ENCODE measurements at places on chromosomes 5 and 9. TPM values are rescaled to one million over a fixed set of nuclear protein-coding genes. Genes with fewer than 3 reads are reported as not detected.

Gene DDX4
- total RNA-seq: not detected

Gene IFNB1
- total RNA-seq: not detected

Gene CFAP157
- not detected for total RNA-seq

Gene ST8SIA4
- total RNA-seq: 53.5 TPM

Gene FANCG
- 95.4 TPM for total RNA-seq

Gene TSLP
- 0.40 TPM for total RNA-seq

Gene ETF1
- 239 TPM for total RNA-seq

Gene SPATA31E1
- total RNA-seq: not detected

Gene NR5A1
- total RNA-seq: not detected

Gene ZNF366
- not detected for total RNA-seq

Gene EGFLAM
- total RNA-seq: not detected

Gene EQTN
- not detected for total RNA-seq

Gene ARHGEF39
- 10.7 TPM for total RNA-seq

Gene TAF11L5
- total RNA-seq: not detected

Gene LCN15
- total RNA-seq: not detected

Gene HAVCR1
- 0.61 TPM for total RNA-seq

Gene RASGRF2
- 11.1 TPM for total RNA-seq

Gene SPATA9
- total RNA-seq: not detected

Gene SLC25A46
- 46.4 TPM for total RNA-seq

DNA sequence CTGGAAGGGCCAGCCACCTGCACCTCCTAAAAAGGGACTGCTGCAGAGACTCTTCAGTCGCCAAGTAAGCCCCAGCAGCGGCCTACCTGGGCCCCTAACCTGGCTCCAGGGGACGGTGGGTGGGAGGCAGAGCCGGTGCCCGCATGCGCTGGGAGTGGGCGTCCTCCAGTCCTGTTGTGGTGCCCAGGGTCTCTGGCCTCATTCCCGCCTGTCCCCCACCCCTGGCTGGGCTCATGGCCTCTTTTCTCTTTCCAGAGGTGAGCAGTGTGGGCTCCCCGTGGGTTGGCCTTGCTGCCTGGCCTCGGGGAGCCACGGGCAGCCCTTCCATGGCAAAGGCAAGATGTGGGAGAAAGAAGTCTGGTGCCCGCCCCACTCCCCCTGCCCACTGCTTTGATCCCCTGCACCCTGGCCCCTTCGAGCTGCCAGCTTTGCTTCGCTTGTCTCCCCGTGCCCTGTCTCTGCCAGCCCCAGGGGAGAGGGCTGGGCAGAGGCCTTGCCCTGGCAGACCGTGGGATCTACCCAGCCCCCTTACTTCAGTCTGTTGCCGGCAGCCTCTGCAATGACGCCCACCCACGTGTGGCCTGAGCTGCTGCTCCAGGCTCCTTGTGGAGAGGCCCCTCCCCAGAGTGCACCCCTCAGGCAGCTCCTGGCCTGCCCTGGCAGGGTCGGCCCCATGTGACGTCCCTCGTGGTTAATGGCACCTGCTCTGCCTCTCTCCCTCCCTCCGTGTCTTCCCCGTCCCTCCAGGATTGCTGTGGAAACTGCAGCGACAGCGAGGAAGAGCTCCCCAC is 5.4 kb upstream of the PRR7 start:
- DNase-seq: no peak

DNA sequence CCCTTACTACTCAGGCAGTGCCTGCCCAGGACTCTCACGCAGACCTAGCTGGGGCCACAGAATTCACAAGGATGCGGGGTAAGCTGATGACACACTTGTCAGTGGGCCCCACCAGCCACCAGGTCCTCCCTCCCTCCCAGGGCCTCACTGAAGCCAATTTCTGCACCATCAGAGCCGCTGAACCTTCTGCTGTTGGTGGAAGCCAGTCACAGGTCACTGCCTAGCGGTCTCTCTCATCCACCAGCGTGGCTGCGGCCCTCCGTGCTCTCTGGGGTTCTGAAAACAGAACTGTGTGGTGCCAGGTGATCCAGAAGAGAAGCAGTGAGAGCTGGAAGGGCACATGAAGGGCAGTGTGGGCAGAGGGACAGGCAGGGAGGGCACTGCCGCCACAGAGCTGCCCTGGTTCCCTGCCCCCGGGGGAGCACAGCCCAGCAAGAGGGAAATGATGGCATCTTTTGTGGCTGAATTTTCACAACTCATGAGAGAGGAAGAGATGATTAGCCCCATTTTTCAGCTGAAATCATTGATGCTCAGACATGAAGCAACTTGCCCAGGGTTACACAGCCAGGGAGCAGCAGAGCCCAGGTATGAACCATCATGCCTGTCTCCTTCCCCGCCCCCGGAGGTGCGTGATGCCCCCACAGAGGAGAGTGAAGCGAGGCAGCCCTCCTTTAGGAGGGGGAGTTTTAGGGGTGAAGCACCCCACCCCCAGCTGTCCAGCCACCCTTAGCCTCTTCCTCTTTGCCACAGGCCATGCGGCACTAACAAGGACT is 41.4 kb upstream of the CPLX2 start:
- DNase-seq: no peak

DNA sequence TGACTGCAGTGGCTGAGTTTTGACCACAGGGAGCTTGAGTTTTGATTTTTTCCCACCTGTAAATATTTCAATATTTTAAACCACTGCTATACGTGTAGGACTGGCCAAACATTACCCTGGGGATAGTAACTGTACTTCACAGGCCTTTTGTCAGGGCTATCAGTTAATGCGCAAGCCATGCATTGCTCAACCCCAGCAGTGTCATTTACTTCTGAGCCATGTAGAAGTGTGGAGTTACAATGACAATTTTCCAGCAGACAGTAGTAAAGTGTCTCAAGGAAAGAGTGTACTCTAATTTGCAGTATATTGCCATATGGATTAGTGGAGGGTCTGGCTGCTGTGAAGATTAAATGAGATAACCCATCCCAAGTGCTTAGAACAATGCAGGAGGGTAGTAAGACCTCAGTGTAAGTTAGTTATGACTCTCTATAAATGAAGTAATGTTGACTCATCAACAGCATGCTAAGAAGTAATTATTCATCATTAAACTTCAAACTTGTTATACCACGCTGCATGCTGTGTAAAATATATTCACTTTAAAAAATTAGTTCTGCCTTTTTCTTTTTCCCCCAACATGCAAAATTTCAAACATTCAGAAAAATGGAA is 489.2 kb downstream of the KDM4C start:
- no peak for DNase-seq

- no peak for DNase-seq
These were observed 108.7 kb downstream of the MAST4 start for GRCh38 chr5:66704790-66705425.

- no peak for DNase-seq
These were observed 56.1 kb downstream of the WDR70 start for GRCh38 chr5:37435261-37435660.

DNA sequence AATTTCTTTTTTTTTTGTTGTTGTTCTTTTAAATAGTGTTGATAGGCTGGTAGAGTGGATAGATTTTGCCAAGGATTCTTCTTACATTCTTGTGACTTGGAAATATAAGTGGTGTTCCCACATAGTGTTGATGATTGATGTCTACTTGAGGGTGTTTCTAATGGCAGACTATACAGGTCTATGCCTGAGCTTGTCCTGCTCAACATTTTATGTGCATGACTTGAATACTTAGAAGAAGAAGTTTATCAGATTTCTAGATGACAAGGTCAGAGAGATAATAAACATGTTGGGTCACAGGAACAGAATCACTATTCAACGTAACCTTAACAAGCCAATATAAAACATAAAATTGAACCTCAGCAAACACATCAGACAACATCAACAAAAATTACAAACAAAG is 24.2 kb downstream of the XRCC4 start:
- DNase-seq: no peak

DNA sequence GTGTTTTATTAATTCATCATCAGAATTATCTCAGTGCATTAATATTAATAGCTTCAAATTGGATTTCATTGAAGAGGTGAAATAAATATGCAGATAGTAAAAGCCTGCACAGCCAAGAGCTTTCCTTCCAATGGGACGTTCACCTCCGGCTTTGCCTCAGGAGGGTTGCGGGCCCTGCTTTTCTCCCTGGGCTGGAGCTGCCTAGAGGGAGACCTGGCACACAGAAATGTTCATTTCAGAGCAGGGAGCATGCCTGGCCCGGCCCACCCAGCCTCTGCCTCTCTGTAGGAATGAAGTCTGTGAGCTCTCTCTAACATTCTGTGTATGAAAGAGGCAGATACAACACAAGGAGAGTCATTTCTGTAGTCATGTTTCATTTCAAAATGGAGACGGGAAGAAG is 100.4 kb upstream of the IRX2 start:
- no peak for DNase-seq

DNA sequence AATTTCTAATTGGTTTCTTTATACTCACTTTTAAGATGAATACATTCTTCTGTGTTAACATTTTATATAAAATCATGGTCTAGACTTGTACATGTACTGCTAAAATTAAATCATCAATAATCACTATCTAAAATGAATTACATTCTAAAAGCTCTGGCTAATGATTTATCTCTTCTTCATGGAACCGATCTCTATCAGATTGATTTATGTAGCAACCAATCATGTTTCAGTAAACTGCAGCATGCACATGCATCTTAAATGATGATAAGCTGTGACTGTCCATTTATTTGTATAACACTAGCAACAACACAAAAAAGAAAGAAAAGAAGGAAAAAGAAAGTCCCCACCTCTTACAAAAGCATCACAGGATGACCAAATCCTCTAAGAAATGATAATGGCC is 669.2 kb downstream of the NR2F1-AS1 start:
- no peak for DNase-seq

DNA sequence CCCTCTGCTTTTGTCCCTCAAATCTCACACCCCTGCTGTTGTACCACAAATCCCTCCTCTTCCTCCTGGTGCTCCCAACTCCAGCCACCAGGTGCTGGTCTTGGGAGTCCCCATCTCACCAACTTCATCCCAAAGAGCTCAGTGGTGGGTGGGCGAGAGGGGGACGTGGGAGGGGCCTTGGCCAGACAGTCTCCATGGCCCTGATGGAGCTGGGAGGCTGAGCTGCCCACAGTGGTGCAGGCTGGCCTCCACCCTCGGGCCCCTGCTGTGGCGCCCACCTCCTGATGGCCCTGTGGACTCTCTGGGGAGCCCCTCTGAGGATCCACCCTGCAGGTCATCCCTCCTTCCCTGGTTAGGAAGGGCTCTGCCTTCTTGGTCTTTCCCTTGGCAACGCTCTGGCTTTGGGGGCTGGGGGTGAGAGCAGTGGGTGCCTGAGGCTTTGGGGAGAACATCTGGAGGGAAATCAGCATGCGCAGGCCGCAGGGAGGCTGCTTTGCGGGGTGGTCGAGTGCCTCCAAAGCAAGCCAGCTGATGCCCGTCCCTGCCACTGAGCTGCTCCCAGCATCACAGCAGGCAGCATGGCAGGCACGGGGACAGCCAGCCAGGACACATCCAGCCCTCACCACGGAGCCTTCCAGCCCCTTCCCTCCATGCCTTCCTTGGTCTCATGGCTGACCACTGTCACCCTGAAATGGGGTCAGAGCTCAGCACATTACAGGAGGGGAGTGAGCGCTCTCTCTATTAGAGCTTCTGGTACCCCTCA is 7.6 kb upstream of the FAM163B start:
- DNase-seq: no peak

GRCh38 chr9:109908459-109909390 is 128.7 kb downstream of the PALM2AKAP2 start:
- DNase-seq: no peak

DNA sequence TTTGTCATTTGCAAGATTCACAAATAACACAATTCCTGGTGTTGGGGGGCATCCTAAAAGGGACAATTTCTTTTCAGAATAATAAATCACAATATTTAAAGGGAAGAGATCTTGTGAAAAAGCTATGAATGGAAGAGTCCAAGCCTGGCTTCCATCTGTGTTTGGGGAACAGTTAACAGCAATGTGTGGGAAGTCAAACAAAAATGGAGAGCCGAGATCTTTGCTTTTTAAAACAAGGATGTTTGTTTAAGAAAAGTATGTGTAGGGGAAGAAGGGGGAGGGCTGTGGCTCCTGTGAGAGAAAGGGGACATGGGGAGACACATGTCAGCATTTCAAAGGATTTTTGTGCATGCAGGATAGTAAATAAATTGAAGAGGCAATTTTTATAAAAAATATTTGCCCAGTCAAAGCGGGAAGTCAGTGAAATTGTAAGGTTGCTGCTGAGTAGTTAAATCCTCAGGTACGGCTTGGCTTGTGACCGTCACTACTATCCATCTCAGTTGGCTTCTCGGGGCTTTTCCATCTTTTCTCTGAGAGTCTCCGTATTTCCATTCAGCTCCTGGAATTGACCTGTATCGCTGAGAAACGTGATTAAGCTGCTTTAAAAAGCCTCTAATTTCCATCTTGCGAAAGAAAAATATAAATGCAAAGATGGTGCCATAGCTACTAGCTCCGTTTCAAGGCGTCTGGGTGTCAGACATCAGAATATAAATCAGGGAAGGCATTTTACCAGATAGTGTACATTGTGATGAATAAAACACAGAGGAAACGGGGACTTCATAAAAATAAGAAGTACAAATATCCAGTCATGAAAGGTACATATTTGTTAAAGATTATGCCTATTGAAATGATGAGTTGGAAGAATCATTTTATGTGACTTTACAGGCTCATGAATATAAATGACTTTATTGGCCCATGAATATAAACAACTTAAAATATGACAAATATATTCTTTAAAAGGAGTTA is 52.9 kb upstream of the VCAN start:
- DNase-seq: no peak

GRCh38 chr9:68997666-68998065 is 16.2 kb downstream of the PRKACG start:
- DNase-seq: no peak

GRCh38 chr5:125153231-125153630 is 406.8 kb upstream of the ZNF608 start:
- no peak for DNase-seq

GRCh38 chr5:10301842-10302610 is 5.7 kb downstream of the CMBL start:
- DNase-seq: no peak

GRCh38 chr5:134769206-134769605 is 10.6 kb downstream of the DDX46 start:
- no peak for DNase-seq

DNA sequence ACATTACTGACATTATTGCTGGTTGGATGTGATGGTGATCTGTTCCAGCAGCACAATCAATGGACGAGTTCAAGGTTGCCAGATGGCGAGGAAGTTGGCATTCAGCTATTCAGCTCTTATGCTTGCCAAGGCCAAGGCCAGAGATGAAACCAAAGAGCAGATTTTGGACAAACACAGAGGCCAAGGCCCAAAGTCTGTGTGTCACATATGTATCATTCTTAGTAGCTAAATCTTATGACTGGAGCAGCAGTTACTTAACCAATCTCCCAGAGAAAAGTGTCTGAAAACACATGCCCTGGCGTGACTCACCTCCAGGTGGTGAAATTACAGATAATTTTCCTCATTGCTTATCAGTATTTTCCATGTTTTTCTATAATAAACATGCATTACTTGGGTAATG is 189.0 kb upstream of the EGFLAM start:
- DNase-seq: no peak

- DNase-seq: no peak
These were observed 7.8 kb downstream of the DNAJB5 start for GRCh38 chr9:34997379-34997781.

GRCh38 chr9:73239570-73240265 is 88.1 kb downstream of the ANXA1 start:
- no peak for DNase-seq

- peak; percentile 14 for DNase-seq
These were observed 898 bp downstream of the CAMSAP1 start for GRCh38 chr9:135906291-135907005.

- DNase-seq: no peak
These were observed 66.9 kb upstream of the SLIT3 start for GRCh38 chr5:169367861-169368260.

GRCh38 chr9:38421498-38422211 is 2.6 kb downstream of the IGFBPL1 start:
- DNase-seq: no peak

All from CD8-positive, alpha-beta memory T cell (primary cell).